Activated CD4-positive, alpha-beta T cell treated with anti-CD3 and anti-CD28 coated beads, Interleukin-2, amount 50 U/mL, for 24 hours (primary cell): ENCODE measurements at places on chromosomes 1 and 21.

DNA sequence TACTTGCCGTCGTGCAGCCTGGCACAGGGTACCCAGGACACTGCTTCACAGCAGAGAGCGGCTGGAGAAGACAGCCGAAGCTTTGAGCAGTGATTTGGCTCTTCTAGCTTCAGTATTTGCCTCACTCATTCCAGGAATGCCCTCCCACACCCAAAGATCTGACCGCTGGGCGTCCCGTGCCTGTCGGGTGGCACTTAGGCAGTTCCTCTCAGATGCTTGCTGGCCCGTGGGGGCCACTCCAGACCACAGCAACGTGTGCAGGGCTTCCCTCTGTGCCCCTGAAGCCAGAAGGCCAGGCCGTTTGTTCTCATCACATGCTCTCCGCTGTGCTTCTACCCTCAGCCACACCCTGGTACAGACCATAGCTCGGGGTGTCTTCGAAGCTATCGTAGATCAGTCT, 17.0 kb downstream of the RRP1B start:
- DNase-seq = no peak

DNA sequence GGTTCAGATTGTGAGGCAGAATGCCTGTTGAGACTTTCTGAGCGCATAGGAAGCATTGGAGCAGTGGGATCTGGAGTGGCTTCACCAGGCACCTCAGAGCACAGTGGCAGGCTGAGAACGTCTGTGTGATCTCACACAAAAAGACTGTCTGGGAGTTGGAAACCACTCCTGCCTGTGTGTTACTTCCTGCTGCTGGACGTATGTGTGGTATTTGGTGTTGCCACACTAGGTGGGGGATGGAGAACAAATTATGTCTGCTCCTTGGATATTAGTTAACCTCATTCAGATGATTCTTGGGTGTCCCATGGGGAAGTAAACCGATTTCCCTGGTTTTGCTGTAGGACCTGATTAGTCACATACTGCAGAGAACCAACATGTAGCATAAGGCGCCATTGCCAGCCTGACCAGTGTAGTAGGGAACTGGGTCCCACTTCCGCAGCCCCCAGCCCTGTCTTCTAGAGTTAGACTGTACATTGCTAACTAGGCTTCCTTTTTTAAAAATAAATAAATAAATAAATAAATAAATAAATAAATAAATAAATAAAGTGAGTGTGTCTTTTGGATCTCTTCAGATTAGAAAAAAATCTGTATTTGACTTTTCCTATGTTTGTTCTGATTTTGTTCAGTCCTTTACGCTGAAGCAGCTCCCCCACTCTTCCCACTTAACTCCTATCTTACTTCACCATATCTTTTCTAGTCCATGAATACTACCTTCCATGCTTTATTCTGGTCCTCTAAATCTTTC, 26.9 kb downstream of the UCK2 start:
- DNase-seq = no peak

DNA sequence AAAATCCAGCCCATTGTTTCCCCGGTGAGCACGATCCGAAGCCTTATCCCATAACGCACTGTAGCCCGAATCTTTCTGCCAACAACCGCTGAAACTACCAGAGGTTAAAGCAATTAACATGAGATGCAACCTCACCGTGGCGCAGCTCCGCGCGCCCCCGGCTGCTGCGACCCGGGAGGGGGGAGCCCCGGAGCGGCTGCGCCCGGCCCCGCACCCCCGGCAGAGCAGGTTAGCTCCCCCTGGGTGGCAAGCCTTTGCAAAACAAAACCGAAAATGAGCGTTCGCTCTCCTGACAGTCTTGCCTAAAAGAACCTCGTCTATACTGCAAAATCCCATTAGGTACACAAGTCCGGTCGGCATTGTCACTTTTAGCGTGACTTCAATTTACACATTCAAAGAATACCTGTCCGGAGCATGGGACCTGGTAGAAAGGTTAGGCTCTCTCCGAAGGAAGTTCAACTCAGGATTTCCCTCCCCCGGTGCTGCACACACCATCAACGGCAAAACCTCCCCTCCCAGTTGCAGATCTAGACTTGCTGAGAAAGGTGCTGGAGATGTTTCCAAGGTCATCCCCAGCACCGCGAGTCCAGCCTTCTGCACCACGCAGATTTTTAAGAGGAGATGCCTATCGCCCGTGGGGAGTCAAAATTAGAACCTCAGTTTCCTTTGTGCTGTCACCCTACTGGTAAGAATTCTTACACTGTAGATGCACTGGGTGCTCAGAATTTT, 107.5 kb downstream of the ZNF281 start:
- DNase-seq = peak; percentile 42

GRCh38 chr1:174938281-174939007, 61.3 kb upstream of the CACYBP start:
- no peak for DNase-seq

GRCh38 chr1:58401991-58402390, 144.5 kb downstream of the OMA1 start:
- DNase-seq = no peak

DNA sequence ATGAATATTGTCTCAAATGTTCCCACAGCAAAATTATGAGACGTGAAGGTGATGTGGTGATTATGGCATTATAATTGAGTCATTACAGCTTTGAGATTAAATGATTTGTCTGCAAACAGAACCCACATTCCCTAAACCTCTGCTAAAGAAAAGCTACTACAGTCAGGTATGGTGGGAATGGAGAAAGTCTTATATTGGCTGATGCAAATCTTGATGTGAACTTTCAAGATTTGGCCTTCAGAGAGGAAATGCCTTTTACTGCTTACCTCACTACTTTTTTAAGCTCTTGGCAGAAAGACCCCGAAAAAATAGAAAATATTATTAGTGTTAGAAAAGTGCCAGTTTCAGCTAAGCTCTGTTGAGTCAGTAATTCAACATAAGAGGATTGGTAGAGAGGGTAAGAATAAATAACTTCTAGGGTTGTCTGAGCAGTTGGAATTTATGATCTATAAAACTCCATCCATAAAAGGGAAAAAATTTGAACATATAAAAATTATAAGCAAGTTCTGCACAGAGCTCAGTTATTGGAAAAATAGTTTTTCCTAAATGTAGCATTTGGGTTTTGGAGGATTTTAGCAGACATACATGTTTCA, 47.8 kb upstream of the RGS5 start:
- DNase-seq = no peak

DNA sequence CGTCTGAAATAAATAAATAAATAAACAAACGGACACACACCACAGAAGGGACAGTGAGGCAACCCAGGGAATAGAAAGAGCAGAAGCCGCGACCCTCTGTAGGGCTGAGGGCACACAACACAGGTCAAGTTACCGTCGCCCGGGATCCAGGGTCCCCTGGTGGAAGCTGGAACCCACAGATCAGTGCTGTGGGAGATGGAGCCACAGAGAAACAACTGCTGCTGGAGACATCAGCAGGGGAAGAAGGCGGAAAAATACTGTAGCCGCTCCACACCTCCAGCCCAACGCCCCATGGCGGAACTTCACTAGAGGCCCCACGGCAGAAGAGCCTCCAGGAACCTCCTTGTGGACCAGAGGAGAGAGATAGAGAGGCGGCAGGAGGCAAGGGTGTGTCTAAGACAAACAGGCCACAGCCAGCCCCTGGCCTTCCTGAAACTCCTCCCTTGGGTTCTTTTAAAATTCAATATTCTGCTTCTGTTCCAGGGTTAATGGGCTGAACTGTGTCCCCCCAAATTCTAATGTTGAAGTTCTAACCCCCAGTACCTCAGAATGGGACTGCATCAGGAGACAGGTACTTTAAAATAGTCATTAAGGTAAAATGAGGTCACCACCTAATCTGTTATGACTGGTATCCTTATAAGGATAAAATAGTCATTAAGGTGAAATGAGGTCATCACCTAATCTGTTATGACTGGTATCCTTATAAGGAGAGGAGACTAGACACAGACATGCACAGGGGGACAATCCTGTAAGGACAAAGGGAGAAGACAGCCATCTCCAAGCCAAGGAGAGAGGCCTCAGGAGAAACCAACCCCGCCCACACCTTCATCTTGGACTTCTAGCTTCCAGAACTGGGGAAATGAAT, 7.7 kb upstream of the HLCS start:
- no peak for DNase-seq

- no peak for DNase-seq
Observed at GRCh38 chr1:116693759-116694480, 26.4 kb upstream of the IGSF3 start.

- no peak for DNase-seq
Observed at GRCh38 chr1:222792744-222793143, 22.1 kb upstream of the DISP1 start.

DNA sequence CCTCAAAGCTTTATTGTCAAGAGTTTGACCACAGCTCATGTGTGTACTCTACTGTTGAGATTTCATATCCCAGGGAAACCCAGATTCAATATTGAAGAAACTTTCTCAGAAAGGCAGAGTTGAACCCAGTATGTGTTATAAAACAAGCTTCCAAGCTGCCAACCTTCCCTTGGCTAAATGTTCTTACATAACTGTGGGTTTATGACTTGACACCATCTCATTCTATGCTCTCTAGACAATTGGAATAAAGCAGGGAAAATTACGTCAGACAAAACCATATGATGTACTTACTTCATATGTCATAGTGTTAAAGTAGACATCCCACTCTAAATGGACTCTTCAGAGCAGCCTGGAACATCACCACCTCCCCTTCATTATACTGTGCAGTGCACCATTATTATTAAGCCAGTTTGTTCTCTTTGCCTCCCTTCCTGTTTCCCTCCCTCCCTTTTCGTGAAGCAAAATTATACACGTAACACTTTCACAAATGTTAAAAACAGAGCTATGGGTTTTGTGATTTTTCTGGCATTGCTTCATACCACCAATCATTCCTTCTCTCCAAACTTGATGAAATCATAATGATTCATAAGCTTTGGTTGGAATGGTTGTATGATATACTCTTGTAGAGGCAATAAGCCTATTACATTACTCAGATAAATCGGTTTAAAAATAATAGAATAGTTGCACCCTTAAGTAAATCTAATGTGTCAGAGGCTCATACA, 507.2 kb downstream of the LTN1 start:
- DNase-seq = no peak

DNA sequence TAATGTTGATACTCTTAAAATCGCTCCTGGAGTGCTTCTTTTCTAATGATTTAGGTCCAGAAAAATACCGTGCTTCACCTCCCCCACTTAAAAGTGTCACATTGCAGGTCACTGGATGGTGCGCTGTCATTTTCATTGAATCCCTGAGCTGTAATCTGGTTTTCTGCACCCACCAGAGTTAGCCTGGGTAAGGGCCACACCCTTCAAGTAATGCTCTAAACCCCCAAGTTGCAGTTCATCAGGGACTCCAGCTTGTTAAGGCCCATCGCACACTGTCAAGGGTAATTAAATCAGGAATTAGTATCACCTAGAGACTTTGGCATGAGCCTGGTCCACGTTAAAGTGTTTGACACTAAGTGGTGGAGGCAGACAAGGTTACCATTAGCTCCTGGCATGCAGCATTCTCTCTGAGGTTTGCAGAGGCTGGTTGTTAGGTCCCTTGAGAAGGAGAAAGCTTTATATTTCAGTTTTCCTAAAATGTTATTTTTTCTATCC, 34.0 kb downstream of the ASTN1 start:
- DNase-seq = no peak

GRCh38 chr1:209768354-209768774, 12.5 kb downstream of the TRAF3IP3 start:
- peak; percentile 81 for DNase-seq

GRCh38 chr1:229625071-229625914, 629 bp downstream of the TAF5L start:
- peak; percentile 40 for DNase-seq

- no peak for DNase-seq
Observed at GRCh38 chr21:32022146-32022545, 149.3 kb downstream of the HUNK start.

DNA sequence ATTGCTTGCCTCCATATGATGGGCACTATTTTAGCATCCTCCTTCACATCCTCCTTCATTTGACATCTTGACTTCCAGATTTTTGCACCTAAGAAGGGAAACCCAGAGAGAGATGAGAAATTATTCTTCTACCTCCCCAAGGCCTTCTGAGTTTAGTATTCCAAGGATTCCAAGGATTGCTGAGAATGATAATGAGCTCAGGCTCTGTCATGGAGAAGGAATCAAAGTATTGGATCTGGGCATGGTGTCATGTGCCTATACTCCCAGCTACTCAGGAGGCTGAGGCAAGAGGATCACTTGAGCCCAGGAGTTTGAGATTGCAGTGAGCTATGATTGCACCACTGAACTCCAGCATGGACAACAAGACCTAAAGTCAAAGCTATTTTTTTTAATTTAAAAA, 26.6 kb upstream of the ZNF281 start:
- no peak for DNase-seq

- no peak for DNase-seq
Observed at GRCh38 chr21:25243808-25244207, 363.5 kb downstream of the MRPL39 start.

GRCh38 chr1:29793101-29793546, 556.8 kb downstream of the PTPRU start:
- peak; percentile 16 for DNase-seq

DNA sequence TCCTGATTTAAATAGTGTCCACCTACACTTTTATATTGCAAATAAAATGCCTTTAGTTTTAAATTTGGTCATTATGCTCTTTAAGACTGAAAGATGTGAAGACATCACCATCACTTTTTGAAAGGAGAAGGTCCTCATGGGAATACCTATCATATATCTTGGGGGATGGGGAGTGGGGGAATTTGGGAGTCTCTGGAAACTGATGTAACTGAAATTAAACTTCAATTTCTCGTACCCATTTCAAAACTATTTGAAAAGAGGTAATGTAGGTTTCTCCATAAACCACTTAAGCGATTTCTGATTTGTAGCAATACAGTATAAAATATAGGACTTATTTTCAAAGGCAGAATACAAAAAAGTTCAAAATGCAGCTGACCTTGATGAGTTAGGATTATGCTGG, 924 bp downstream of the EXTL2 start:
- DNase-seq = no peak

DNA sequence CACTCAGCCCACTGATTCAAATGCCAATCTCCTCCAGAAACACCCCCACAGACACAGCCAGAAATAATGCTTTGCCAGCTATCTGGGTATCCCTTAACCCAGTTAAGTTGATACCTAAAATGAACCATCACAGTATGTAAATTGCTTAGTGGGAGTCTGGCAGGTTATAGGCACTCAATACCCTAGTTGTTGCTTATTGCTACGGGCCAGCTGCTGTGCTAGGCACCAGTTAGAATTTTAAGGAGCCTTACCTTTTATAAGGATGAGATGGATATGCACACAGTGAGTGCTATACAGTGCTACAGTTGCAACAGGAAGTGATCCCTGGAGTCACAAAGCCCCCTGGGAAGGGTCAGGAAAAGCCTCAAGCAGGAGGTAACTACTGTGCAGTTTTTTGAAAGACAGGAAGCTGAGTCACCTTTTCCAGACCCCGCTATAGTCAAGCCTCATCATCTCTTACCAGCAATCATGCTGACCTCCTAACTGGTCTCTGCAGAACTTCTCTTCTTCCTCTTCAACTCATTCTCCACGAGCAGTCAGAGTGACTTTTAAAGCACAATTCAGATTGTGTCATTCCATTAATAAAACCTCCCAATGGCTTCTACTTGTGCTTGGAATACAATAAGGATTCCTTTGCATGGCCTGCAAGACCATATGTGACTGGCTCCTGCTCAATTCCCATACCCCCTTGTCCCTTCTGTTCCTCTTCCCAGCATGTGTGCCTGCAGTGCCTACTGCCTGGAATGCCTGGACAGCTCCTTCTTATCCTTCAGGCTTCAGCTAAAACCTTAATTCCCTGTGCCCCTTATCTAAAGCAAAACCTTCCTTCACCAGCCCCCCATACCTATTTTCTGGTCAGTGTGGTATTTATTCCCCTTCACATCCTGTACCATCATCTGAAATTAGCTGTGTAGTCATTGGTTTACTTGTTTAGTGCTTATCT, 10.4 kb upstream of the TLR5 start:
- DNase-seq = no peak
